ENCODE measurements at places on chromosomes 2 and 18.

GRCh38 chr2:176092270-176093144 is at the start of gene HOXD13:
HOXD13 (plus strand) TSS chr2:176092721; CDS start chr2:176092891, 170 bp downstream.
- DNase-seq = peak; percentile 62

GRCh38 chr18:8771930-8772329 is 66.6 kb downstream of the MTCL1 start:
- no peak for DNase-seq

GRCh38 chr2:173654161-173654895 is 299.7 kb downstream of the CDCA7 start:
- no peak for DNase-seq

DNA sequence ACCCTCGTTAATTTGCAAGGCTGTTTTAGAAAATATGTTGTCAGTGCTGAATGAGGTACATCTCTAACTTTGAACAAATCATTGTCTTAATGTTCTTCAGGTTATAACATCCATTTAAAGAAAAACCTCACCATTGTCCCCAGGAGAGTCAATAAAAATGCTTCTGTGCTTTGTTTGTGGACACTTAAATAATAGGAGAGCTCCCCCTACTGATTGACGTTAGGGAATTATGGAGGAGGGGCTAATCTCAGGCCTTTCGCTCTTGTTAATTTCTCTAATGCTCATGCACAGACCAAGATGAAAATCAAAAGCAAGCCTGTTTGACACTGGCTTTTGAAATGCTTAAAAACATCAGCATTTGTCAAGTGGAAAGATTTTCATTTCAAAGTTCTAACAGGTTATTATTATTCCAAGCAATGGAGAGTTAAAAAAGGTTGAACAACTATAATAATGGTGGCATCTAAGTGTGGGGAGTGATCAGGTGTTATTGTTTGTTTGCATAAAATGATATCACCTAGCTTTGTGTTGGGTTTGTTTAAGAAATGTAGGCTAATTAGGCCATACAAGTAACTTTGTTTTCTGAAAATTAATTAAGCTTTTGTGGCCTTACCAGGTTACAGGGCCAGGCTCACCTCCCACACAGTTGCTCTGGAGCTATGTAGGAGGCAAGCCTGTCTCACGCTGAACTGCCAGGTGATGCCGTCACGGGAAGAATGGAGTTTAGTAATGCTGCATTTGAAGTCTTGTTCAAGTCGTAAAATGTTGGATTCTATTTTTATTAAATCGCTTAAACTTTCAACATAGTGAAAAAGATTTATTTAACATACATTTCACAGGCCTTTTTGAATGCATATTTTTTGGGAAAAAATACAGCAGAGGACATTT is 51.7 kb upstream of the SMIM21 start:
- DNase-seq = no peak

DNA sequence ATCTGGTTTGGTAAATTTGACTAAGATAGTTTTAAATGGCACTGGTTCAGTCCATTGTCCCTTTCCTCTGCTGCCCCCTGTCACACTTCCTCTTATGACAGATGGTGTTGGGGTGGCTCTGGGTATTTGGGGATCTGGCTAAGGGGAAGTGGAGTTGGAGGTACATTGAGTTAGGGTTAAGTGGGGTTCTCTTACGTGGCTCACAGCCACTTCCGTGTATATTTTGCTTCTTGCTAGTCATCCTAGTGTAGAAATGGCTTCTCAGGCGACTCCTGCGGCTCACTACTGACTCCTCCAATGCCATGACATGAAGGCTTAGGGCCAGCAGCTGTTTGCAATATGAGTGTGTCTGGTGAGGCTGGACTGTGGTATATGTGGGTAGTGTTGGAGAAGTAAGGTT is 187.0 kb downstream of the HAUS1 start:
- no peak for DNase-seq

DNA sequence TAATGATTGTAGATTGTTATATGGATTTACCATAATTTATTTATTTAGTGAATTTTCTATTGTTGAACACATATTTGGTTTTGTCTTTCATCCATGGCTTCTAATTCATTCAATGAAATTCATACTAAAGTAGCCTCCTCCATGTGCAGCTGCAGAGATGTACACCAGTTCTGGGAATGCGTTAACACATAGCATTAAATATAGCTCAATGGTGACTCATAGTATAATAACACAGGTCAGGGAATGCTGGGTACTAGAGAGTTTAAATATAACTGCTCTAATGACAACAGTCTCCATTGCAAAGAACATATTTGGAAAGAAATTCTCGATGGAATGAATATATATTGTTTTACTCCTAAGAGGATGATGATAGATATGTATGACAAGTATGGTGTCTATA is 1190.2 kb upstream of the NRXN1 start:
- DNase-seq = no peak

DNA sequence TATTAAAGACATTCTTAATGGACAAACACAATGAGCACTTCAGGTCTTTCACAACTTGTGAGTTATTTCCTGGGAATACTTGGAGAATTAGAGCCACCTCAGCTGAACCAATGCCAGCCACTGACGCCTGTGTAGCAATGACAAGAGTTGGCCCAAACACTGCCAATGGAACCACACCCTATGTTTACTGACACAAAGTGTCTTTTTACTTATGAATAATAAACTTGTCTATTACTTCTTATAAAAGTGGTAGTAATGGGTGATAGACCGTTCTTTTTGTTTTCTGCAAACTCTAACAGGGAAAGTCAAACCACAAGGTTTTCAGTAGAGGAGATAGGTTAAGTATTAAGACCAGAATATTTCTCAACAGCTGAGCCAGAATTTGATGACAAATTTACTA is 12.5 kb upstream of the CHAC2 start:
- no peak for DNase-seq

DNA sequence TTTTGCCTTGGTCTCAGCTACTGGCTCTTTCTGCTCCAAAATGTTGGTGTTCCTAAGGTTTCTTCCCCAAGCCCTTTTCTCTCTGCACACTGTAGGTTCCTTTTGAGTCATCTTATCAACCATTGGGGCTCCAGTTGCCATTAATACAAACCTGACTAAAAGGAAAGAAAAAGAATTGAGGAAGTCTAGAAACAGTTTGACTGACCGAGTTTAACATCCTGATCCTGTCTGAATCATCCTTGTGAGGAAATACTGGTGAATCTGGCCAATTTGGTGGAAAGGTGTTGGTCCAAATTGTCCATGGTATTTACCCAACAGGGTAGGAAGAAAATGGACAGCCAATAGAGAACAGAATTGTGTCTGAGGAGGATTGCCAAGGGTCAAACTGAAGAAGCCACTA is 38.3 kb downstream of the CRYGD start:
- no peak for DNase-seq

DNA sequence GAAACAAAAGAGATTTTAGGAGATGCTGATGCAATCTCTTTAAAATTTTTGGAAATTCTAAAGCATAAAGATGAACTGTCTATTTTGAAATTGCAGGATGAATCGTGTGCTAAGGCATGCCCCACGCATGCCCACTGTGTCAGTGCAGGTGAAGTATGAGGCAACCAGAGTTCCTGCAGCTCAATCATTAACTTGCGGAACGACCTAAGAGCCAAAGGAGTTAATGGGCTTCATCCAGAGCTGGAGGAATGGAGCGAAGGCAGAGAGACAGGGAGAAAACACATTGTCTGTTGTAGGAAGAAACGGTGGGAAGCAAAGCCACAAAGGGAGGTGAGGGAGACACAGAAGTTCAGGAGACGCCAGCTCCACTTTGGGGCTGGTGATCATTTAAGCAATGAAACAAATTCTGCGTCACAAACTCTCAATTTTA is 265.2 kb downstream of the CCDC85A start:
- no peak for DNase-seq

GRCh38 chr2:1817256-1818051 is 73.1 kb upstream of the PXDN start:
- DNase-seq = peak; percentile 89

GRCh38 chr2:128794285-128794684 is 475.6 kb upstream of the HS6ST1 start:
- no peak for DNase-seq

GRCh38 chr2:239220341-239220740 is 180.5 kb downstream of the HDAC4 start:
- DNase-seq = no peak

DNA sequence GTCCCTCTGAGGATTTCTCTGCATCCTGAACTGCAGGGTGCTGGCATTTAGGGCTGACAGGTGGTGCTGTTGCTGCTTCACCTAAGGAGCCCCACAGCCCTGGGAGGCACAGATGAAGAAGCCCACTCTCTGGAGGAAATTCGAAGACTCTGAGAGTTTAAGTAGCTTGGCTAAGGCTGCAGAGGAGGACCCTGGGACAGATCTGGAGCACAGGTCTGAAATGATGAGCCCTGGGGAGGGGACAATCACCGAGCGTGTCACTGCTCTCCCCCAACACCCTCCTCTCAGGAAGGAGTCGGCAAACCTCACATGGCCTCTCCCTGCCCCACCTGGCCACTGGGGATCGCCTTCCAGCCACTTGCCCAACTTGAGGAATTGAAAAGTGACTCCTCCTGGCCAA is 18.6 kb downstream of the CYP27C1 start:
- no peak for DNase-seq

GRCh38 chr2:218261423-218262236 is 815 bp downstream of the GPBAR1 start:
- DNase-seq = no peak

- DNase-seq = peak; percentile 25
Measured at GRCh38 chr2:240247241-240247867, 106.9 kb upstream of the OTOS start.

DNA sequence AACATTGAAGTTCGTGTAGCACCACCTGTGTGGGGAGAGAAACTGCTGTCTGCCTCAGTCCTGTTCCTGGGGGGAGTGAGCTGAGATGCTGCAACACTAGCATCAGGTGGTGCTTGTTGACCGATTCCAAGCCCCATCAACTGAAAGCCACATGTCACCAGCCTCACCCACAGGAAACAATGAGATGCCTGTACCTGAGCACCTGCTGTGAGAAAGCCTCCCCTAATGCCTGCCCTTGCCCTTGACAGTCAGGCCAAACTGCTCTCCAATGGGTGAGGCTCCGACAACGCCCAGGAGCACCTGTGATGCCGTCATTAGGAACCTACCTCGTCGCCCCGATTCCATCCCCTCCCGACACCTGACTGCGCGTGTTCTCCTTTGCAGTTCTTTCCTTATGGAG is 104.6 kb downstream of the SMC6 start:
- no peak for DNase-seq

DNA sequence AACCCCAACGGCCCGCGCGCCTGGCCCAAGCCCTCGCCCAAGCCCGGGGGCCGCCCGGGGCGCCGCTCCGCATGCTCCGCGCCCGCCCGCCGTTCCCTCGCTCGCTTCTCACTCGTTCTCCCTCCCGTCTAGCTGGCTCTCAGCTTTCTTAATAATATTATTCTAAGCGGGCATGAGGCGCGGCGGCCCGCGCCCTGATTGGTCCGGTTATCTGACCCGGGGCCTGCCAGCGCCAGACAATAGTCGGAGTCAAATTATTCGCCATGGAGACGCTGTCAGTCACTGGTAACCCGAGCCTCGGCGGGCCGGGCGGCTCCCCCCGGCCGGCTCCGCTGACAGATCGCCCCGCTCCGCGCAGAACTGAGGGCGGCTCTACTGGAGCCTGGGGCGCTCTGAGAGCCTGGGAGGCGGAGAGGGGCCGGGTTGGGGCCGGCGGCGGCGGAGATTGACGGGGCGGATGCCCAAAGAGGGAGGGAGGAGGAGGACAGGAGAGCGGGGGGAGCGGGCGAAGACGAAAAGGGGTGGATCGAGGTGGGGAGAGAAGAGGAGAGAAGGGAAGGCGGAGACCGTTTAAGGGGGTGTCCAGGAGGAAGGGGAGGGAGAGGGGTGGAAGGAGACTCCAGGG is at the start of gene SIX2:
SIX2 (minus strand) TSS at position 150 of the 625 bp plus-strand sequence. CDS start 342 bp downstream, outside the sequence.
- DNase-seq = peak; percentile 98

DNA sequence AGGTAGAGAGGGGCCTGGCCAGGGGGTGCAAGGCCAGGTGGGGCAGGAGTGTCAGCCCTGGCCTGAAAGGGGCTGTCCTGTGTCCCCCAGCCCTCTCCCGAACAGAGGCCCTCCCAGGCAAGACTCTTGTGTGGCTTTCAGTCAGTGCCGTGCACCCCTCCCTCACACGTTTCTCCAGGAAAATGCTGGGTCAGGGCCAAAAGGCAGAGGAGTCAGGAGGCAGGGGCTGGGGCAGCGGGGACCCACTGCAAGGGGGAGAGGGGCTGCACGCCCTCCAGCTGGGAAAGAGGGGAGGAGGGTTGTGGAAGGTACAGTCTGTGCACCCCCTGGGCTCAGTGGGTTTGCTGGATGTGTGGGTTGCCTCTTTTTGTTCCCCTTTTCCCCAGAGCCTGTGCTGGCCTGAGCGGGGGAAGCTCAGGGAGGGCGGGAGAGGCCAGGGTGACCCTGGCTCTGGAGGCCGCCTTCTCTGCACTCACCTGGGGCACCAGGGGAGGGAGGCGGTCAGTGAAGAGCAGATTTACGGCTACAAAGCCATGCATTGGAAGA is 4.1 kb downstream of the KCNF1 start:
- DNase-seq = no peak

GRCh38 chr18:44149706-44150105 is 531.0 kb upstream of the SETBP1 start:
- no peak for DNase-seq
